ENCODE measurements at places on chromosomes 5 and 9.

GRCh38 chr5:150147670-150148069 is 8.0 kb downstream of the PDGFRB start:
- DNase-seq: no peak

DNA sequence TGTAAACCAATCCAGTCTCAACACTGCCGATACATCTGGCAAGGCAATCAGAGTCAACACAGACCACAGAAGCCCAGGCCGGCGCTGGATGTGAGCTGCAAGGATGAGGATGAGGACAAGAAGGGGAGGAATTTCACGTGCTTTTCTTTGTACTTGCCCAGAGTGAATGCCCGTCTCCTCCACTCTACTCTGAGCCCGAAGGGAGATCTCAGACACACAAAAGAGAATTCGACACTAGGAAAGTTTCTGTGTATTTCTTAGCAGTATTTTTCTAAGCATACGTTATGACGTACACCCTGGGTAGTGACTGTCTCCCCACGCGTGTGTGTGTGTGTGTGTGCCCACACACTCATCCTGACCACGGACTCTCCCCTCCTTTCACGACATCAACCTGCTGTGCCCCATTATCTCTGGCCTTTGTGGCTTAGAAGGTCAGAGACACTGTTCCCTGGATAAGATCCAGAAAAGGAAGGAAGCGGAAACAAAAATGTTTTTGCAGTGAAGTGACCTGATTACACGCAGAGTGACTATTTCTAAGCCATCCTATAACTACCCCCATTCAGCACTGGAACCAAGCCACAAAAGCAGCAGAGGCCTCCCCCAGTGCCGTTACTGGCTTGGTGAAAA is 227.3 kb upstream of the DAPK1 start:
- no peak for DNase-seq

- DNase-seq: no peak
Measured at GRCh38 chr5:29949301-29949872, 1244.1 kb upstream of the CDH6 start.

DNA sequence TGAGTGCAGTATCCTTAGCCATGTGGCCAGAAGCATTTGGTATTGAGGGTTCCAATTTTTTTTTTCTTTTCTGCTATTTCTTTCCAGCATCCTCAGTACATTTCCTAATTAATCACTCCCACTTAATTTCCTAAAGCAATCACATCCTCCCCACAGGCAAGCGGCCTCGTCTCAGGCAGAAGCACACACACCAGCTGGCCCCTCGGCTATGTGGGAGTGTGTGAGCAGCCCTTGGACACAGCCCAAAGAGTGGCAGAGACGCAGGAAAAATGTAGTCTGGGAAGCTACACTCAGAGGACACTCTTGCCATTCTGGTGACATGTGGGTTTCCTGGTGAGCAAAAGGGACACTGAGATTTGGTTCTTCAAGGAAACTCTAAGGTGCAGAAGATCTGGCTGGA is 20.7 kb downstream of the SLIT3 start:
- DNase-seq: no peak

DNA sequence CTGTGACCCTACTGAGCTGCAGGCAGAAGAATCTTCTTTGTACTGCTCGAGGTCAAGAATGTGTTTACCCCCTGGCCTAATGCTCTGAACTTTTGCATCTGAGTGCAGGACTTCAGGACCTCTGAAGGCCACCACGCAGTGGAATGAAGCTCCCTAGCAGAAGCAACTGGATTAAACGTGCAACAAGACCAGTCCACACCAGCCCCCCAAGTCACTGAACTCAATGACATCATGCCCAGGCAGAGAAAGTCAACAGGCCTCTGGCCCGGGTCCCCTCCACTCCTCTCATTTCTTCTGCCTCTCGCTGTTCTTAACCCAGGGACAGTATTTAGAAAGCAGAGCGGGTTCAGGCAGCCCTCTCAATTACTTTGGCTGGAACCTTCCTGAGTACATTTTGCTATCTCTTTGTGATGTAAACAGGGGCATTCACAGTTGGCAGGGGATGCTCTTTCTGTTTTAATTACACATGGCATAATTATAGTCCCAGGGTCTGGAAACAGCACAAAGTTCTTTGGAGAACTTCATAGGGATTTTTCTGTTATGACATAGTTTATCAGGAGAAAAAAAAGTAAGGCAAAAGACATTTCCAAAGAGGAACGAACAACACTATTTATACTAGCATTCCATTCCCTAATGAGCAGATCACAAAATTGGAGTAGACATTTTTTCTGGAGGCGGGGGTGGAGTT is 108.2 kb upstream of the SPATA31D4 start:
- no peak for DNase-seq

- no peak for DNase-seq
Measured at GRCh38 chr9:11233696-11234095, 620.9 kb upstream of the PTPRD start.

DNA sequence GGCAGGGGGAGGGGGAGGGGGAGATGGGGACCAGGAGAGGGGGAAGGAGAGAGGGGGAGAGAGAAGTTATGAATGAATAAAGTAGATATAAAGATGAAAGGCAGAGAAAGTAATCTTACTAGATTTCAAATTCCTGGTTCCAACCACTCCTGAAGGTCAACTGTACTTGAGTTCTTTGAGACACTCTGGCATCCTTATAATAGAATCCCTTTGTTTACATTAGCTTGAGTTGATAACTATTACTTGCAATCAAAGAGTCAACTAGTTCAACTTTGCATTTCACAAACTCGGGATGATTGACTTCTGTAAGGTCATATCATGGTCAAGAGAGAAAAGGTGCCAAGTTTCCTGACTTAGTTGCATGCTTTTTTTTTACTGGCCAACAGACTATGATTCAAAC is 42.2 kb downstream of the BAAT start:
- DNase-seq: no peak

- no peak for DNase-seq
Measured at GRCh38 chr9:15778861-15779260, 226.0 kb downstream of the CCDC171 start.

- DNase-seq: peak; percentile 13
Measured at GRCh38 chr5:69517763-69518212, 25.2 kb downstream of the OCLN start.

- no peak for DNase-seq
Measured at GRCh38 chr5:23012842-23013241, 159.7 kb upstream of the CDH12 start.

DNA sequence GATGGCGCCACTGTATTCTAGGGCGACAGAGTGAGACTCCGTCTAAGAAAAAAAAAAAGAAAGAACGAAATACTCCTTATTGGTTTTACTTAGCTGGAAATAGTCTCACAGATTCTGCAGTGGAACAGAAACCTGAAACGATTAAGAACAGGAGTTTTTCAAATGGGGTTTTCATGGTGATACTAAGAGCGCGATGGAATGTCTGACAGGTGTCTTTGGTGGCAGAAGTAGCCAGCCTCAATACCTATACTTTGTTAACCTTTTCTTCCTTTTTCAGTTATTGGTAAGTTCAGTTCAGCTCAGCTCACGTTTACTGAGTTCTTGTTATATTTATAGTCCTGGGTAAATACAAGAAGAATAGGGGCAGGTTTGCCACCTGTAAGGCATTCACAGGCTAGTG is 123.9 kb downstream of the FOCAD start:
- DNase-seq: no peak
